ENCODE measurements at places on chromosomes 3 and 15.

- DNase-seq, result no peak
These were observed 35.0 kb downstream of the GATM start for GRCh38 chr15:45343258-45343860.

GRCh38 chr3:55169608-55170072 is 241.8 kb upstream of the LRTM1 start:
- DNase-seq, result no peak

- no peak for DNase-seq
These were observed 282.8 kb downstream of the CTNNB1 start for GRCh38 chr3:41482134-41482533.

DNA sequence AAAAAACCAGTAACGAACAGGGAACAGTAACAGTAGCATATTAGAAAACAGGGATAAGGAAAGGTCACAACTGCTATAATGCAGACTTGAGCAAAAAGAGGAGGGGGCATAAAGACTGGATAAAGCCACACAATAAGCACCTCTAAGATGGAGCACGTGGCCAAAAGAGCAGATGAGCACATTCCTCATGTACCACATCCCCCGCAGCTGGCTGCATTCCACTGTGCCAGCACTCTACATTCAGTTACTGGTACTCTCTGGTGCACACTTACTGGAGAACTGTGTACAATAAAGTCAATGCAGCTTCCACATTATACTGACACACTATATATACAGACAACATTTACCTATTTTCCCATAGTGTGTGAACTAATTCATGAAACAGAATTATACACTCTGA is 64.7 kb downstream of the UBE3A start:
- DNase-seq, result no peak
